Dermis blood vessel endothelial cell (primary cell): ENCODE measurements at places on chromosomes 12 and 14.

- DNase-seq = no peak
Measured at GRCh38 chr12:32476446-32476845, 77.1 kb downstream of the FGD4 start.

DNA sequence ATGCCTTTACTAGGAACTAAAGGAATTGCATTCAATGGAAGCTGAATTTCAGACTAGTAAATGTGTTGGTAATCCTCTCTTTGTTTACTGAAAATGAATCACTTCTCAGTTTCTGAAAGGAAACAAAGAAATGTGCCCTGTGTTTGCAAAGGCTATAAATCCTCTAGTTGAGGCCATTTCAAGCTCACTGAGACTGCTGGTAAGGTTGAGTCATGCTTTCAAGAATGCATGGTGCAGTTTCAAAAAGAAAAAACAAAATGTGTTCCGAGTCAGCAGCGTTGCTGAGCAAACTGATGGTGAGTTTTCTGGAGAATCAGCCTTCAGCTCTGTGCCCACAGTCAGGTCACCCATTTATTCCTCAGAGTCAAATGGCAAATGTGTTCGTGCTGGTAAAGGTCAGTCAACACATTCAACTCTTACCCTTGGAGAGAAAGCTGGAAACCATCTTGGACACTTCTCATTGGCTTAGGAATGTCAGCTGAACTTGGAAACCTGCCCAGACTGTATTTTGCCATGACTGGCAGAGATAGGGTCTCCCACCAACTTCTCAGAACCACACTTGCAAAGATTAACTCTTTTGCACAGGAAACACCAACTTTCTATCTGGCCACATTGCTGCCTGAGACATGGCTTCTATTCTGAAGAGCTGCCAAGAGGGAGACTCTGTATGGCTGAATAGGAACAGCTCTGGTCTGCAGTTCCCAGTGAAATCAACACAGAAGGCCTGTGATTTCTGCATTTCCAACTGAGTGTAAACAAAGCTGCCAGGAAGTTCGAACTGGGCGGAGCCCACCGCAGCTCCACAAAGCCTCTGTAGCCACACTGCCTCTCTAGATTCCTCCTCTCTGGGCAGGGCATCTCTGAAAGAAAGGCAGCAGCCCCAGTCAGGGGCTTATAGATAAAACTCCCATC lies 484.4 kb downstream of the ATP23 start:
- DNase-seq = peak; percentile 89

DNA sequence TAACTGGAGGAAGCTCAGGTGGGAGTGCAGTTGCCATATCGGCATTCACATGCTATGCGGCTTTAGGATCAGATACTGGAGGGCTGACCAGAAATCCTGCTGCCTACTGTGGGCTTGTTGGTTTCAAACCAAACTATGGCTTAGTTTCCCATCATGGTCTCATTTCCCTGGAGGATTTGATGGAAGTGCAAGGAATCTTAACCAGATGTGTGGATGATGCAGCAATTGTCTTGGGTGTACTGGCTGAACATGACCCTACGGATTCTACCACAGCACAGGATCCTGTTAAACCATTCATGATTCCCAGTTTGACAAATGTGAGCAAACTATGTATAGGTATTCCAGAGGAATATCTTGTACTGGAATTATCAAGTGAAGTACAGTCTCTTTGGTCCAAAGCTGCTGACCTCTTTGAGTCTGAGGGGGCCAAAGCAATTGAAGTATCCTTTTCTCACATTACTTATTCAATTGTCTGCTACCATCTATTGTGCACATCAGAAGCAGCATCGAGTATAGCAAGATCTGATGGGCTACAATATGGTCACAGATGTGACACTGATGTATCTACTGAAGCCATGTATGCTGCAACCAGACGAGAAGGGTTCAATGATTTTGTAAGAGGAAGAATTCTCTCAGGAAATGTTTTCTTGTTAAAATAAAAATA lies 42.9 kb downstream of the RALGAPA1 start:
- no peak for DNase-seq

DNA sequence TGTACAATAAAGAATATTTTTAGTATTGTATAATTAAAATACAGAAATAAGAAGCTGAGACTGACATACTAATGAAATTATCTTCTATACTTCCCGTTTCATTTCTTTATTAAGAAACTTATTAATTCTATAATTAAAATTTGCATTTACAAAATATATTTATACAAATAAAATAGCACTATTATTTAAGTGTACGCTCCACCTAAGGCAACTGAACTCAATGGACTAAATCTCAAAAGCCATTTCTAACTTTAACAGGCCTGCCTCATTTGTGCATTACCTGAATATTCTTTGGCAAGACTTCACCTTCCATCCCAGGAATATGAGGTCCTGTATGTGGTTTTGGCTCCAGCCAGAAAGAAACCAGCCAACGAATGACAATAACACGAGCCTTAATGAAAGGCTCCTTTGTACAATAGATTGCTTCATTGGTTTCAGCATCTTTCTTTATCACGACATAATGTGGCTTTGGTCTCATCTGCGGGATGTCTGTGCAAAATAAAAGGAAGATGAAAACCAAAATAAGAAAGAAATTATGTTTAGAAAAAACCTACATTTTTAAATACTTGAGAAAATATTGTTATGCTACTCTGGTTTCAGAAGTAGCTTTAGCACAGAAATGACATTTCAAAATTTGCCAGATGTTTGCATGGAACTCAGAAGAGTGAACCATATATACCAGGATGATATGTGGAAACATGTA lies 58.7 kb downstream of the RALGAPA1 start:
- no peak for DNase-seq

DNA sequence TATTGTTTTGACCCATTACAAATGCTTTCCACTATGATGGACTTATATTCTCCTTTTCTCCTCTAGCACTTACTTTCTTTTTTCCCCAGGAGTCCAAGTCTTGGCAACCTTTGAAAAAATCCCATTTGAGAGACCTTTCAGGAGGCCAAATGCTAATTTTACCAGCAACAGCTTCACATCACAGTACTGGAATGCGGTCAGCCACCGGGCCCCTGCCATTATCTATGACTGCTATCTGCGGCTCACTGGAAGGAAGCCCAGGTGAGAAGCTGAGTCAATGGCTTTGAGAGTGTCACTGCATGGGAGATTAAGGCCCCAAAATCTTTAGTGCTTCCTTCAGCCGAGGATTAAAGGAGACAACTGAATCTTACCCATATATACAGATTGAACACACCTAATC lies 64.2 kb downstream of the ERGIC2 start:
- no peak for DNase-seq

GRCh38 chr12:58000499-58000898 lies 59.1 kb downstream of the ATP23 start:
- DNase-seq = no peak
